NB4 (cell line): ENCODE measurements at places on chromosomes 13 and 19.

DNA sequence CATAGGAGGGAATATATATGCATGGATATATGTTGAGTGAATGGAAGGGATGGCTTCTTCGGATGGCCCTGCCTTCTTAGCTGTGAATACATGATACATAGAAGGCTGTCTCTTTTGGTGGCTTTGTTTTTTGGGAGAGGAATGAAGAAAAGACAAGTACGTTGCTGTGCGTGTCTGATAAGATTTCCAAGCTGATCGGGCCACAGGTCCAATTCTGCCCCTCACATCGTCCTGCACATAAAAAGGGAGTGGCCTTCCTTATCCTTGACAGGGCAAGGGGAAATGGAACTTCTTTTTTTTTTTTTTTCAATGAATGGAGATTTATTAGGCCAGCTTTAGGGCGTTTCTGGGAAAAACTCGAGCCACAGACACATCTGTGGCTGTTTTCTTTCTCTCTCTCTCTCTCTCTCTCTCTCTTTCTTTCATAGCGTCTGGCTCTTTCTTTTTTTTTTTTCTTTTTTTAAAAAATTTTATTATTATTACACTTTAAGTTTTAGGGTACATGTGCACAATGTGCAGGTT lies 103.8 kb upstream of the SPATA13 start:
- DNase-seq = no peak

DNA sequence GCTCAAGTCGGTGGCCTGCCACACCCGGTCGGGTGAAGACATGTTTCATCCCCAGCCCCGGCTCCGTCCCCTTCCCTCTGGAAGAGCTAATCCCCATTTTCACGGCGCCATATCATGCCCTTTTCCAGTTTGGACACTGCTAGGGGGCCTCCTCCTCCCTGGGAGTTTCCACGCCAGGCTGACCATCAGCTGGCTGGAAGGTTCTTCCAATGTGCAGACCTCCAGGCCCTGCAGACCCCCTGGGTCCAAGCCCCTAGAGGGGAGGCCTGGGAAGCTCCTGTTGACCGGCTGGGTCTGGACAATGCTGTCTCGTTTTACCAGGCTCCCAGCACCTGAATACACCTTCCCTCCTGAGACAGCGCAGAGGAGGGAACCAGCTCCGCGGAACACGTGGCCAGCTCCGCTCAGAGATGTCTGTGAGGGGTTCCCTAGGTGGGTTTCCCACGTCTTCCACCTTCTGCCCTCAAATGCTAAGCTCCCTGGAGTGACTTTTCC lies 44.7 kb upstream of the RANBP3 start:
- DNase-seq = no peak

GRCh38 chr13:47025791-47026447 lies 129.1 kb upstream of the HTR2A start:
- DNase-seq = no peak

GRCh38 chr19:15911599-15912235 lies 13.8 kb upstream of the CYP4F2 start:
- DNase-seq = no peak
